ENCODE measurements at places on chromosomes 2 and 18. TPM values are rescaled to one million over a fixed set of nuclear protein-coding genes. Genes with fewer than 3 reads are reported as not detected.

The RESP18 gene
- not detected for total RNA-seq

The NRP2 gene
- 118 TPM for total RNA-seq

The C2orf76 gene
- total RNA-seq: 9.8 TPM

The DSG2 gene
- 0.12 TPM for total RNA-seq

The SH3RF3 gene
- total RNA-seq: 24.2 TPM

The RAMP1 gene
- total RNA-seq: 0.85 TPM

The SRD5A2 gene
- total RNA-seq: 11.4 TPM

The AFG3L2 gene
- total RNA-seq: 45.9 TPM

The SLC9A2 gene
- total RNA-seq: not detected

The DSC1 gene
- not detected for total RNA-seq

The TMEM37 gene
- total RNA-seq: not detected

The SP5 gene
- total RNA-seq: not detected

The MDH1B gene
- total RNA-seq: 1.8 TPM

The LINC00305 gene
- not detected for total RNA-seq

The SELENOI gene
- total RNA-seq: 13.6 TPM

The TANK gene
- total RNA-seq: 110 TPM

The TEX44 gene
- not detected for total RNA-seq

The NBEAL1 gene
- 52.2 TPM for total RNA-seq
